ENCODE measurements at places on chromosomes 11 and 22.

GRCh38 chr22:27089264-27089663 lies 431.9 kb downstream of the MIAT start:
- no peak for DNase-seq

- DNase-seq: no peak
Measured at GRCh38 chr22:36029406-36029755, 757 bp upstream of the RBFOX2 start.

DNA sequence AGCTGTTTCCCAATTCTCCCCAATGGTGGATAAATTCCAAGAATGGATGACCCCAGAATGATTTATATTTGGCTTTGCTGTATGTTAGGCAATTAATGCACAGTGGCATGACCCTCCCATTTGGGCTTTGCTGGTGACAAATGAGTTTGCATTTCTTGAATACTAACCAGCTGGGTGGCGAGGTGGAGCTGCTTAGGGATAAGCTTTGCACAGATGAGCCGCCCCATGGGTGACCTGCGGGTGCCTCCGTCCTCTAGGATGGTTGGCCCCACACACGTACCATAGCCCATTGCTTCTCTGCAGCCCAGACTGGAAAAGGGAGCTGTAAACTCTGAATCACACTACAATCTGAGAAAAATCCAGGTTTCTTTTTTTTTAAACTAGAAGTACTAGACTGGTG lies 94.6 kb downstream of the NTM start:
- no peak for DNase-seq

GRCh38 chr22:34841331-34841771 lies 224.6 kb upstream of the ISX start:
- no peak for DNase-seq

- DNase-seq: no peak
Measured at GRCh38 chr11:134905517-134905916, 493.5 kb upstream of the B3GAT1 start.

DNA sequence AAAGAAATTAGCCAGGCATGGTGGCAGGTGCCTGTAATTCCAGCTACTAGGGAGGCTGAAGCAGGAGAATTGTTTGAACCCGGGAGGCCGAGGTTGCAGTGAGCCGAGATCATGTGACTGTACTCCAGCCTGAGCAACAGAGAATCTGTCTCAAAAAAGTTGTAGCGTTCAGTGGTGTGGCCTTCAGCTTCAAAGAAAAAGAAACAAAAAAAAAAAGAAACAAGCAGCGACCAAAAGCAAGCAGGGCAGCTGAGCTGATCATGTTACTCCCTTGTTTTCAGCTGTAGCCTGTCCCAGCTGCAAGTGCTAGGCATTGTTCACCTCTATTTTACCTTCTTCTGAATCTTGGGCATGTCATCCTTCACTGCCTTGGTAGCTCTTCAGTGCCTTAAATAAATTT lies 37.0 kb downstream of the SFI1 start:
- DNase-seq: no peak

GRCh38 chr11:100403816-100404215 lies 283.3 kb upstream of the ARHGAP42 start:
- DNase-seq: no peak

DNA sequence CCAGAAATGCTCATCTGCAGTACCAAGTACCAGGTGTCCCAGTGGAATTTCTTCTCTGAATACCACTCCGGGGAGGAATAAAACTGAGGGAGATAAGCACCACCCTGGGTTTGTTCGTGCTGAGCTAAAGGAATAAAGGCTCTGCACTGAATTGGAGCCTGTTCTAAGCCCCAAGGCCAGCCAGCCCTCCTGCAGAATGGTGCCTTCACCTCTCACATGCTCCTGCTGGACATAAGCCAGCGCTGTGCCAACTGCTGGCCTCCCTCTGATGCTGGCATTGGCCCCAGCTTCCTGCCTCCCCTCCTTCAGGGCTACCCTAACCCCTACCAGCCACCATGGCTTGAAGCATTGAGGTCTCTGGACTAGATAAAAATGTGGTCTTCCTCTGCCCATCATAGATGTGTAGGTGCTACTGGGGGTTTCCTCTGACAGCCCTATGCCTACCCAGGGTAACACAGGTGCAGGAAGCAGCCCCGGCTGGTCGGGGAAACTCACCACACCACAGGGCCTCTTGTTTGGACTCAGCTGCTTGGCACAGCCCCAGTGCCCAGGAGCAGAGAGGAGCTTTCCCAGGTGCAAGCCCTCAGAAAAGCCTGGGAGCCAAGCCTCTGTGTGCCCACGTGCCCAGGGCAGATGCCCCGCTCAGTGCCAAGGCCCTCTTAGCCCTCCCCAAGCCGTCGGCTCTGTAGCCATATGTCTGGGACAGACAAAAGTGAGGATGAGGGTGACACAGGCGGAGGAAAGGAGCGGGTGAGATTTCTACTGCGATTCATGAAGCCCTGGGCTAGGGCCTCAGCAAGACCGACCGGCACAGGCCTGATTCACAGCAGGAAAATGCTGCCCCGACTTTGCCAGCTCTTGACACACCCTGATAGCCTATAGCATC lies 34.1 kb upstream of the JAM3 start:
- no peak for DNase-seq

- no peak for DNase-seq
Measured at GRCh38 chr11:102577182-102577581, 46.6 kb upstream of the MMP7 start.

GRCh38 chr11:58471892-58472291 lies 29.9 kb upstream of the OR5B12 start:
- DNase-seq: no peak

DNA sequence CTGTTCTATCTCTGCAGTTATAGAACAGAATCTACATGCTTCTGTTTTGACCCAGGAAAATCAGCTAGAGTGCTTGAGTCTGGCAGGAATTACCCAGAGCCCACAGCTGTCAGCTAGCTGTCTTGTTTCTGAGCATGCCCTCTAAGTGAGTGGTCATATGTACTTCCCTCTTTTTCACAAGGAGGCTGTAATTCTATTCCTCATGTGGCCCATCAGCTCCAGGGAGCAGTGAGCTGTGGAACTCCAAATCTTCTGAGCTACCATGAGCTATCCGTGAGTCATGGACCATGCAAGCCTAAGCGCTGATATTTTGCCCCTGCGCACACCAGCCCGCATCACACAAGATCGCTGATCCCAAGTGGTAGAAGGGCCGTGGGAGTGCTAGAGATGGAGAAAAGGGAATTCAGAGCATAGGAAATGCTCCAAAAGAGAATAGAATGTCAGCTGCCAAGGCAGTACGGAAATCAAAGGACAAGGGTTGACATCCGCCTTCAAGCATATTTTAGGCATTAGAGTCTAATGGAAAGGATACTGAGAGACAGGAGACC lies 5.4 kb downstream of the FJX1 start:
- peak; percentile 63 for DNase-seq

DNA sequence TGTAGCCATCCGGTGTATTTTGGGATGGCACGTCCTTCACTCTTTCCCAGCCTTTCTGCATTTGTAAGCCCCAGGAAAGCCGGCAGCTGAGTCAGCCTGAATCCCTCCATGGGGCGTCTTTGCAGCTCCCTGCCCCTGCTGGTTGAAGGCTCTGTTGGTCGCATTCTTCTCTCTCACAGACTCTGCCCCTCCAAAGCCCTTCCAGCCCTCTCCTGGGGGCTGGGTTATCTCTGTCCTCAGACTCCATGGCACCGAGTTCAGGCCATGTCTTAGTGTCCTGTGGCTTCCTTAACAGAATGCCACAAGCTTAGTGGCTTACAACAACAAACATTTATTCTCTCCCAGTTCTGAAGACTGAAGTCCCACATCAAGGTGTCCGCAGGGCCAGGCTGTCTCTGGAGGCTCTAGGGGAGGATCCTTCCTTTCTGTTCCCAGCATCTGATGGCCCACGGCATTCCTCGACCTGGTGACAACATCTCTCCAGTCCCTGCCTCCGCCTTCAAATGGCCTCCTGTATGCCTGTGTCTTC lies 62.2 kb downstream of the BCR start:
- no peak for DNase-seq

DNA sequence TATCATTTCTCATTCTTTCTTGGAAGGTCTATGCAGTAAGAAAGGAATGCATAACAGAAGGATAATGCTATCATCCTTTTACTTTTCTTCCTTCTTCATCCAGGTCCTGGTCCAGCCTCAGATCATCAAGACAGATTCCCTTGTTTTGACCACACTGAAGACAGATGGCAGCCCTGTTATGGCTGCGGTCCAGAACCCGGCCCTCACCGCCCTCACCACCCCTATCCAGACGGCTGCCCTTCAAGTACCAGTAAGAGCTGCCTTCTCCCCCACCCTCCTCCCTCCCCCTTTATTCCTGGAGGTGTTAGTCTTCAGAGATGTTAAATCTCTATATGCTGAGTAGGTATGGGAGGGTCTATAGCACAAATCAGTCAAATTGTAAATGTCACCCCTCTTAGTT lies 37.9 kb downstream of the SREBF2 start:
- no peak for DNase-seq

GRCh38 chr11:57240007-57240406 lies 3.0 kb upstream of the APLNR start:
- DNase-seq: no peak

GRCh38 chr22:26483043-26483438 lies 542 bp downstream of the HPS4 start:
- DNase-seq: no peak

DNA sequence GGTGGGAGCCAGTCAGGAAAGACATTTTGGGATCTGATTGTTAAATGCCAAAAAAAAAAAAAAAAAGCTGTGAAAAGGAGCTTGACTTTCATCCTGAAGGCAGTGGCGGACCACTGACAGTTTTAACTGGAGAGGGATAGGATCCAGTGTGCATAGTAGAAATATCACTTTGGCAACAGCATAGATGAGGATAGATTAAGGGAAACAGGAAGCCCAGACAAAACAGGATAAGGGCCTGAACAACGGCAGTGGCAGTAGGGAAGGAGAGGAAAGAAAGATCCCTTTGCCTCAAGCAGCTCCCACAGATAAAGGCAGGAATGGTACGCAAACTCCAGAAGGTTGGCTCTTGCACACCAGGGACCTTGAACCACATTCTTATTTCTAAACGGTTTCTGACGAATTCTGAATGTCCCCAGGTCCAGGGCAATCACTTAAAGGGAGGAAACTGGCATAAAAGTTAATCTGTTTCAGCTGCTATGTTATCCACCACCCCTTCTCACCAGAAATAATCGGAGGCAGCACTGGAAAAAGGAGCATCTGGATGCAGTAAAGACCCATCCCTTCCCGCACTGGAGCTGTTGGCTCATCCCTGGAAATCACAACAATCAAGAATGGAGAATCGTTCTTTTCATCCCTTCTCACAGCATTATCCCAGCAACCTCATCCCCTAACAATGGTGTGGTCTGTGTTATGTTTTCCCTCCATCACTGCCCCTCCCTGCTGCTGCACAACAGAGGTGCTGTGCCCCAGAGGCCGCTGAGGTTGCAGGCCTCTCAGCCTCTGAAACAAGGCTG lies 99.1 kb downstream of the GAB2 start:
- DNase-seq: no peak

- DNase-seq: no peak
Measured at GRCh38 chr22:29200901-29201300, 4.8 kb upstream of the EMID1 start.

DNA sequence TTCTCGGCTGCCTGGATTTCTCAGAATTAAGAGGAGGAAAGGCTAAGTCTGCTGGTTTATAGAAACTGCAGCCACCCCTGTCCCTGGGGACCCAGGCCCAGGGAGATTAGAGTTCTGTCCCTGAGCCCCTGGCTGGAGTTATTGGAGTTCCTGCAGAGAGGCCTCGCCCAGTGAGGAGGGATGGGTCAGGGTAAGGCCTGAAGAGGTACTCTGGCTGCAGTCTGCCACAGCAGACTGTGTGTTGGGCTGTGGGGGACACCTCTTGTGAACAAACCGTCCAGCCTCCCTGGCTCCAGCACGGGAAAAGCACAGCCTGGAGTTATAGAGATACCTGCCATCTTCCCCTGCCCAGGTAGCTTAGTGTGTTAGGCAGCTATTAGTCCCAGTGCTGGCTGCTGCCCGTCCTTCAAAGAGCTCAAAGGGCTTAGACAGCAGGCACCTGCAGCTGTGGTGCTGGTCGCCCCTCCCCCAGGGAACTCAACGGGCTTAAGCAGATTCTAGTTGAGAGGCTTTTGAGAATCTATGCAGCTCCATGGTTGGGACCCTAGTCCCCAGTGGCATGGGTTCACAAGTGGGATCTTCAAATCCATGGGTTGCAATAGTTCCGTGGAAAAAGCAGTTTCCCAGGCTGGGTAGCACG lies 36.6 kb upstream of the MUC15 start:
- no peak for DNase-seq

- no peak for DNase-seq
Measured at GRCh38 chr11:16149476-16149875, 206.9 kb downstream of the SOX6 start.

DNA sequence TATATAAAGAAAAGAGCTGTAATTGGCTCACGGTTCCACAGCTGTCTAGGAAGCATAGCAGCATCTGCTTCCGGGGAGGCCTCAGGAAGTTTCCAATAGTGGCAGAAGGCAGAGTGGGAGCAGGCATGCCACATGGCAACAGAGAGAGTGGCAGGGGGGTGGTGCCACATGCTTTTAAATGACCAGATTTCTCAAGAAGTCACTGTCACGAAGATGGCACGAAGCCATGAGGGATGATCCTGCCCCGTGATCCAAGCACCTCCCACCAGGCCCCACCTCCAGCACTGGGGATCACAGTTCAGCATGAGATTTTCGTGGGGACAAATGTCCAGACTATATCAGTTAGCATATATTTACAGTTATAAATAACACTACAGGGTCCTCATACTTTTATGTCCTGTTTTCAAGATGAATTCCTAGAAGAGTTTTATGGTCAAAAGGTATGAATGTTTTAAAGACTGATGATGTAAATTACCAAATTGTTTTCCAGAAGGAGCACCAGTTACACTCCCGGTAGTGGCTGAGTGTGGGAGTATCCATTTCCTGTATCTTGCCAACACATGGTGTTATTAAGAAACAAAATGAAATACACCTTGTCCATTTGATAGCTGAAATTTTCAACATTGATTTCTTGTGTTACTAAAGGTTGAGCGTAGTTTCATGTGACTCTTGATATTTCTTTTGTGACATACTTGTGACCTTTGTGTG lies 19.2 kb downstream of the FAM118A start:
- no peak for DNase-seq

- DNase-seq: no peak
Measured at GRCh38 chr11:61347916-61348461, 13.7 kb downstream of the CYB561A3 start.

DNA sequence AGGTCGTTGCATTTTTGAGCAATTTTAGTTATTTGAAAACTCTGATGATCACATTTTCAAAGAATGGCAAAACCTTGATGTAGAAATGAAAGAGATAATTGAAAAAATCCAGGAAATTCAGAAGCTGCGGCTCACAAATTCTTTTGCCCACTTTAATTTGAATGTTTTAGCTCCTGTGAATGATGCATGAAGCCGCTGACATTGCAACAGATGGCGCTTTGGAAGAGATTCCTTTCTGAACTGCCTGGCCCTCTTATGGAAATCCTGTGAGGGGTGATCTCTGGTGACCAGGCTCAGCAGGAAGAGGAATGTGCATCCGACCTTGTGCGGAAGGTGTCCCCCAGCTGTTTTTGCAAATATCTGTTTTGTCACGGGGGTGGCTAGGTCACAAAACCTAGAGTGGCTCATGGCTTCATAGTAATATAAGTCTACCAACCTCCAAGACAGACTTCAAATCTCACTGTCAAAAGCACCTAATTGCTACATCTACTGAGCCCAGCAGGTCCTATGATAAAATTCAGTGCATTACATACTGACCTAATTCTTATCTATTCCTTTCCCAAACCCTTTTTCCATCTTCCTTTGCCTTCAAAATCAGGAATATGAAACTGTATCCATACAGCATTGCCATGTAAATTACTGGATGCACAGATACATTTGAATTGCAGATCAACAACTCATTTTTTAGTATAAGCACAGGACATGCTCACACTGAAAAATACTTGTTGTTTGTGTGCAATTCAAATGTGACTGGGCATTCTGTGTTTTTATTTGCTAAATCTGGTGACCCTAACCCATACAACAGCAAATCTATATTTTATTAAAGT lies 412.7 kb downstream of the ETS1 start:
- no peak for DNase-seq

All from smooth muscle cell of the brain vasculature (primary cell).